SIG-M5 (cell line): ENCODE measurements at places on chromosomes 12 and 14.

DNA sequence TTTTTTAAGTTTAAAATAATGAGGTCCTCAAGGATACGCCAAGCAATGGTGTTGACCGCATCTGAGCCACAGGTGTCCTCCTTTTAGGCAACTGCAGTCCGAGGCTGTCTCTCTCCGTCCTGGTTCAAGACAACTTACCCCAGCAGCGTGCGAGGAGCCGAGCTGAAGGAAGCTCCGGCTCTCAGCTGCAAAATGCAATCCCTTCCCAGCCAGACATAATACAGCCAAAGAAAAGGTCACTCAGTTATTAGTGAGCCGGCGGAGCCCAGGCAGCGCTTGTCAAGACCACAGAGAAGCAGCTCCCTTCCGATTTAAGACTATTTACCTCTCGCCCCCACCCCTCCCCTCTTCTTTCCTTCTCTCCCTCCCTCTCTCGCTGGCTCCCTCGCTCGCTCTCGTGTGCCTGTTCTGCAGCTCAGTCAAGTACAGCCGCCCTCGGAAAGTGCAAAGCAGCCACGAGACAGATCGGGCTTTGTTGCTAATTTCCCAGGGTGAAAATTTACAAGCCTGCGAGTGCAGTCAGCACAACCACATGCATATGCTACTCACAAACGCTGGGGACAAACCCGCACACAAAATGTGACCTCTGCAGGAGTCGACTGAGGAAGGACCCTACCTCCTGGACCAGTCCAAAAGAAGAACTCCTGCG is 363 bp upstream of the LMO3 start:
- no peak for DNase-seq

DNA sequence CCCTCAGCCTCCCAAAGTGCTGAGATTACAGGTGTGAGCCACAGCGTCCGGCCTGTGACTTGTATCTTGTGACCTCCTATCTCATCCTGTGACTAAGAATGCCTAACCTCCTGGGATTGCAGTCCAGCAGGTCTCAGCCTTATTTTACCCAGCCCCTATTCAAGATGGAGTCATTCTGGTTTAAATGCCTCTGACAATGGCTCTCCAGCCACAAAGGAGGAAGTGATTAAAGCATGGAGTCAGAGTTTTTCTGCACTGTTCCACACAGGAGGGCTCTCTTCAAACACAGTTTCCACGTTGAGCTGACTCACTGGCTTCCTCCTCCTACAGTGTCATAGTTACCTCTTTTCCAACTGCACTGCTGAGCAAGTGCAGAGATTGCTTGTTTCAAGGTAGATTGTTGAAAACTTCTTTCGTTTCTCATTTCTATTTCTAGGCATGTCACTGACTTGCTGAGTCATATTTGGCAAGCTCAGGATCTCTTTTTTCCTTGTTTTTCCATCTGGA is 383.8 kb downstream of the PCNX1 start:
- peak; percentile 39 for DNase-seq

DNA sequence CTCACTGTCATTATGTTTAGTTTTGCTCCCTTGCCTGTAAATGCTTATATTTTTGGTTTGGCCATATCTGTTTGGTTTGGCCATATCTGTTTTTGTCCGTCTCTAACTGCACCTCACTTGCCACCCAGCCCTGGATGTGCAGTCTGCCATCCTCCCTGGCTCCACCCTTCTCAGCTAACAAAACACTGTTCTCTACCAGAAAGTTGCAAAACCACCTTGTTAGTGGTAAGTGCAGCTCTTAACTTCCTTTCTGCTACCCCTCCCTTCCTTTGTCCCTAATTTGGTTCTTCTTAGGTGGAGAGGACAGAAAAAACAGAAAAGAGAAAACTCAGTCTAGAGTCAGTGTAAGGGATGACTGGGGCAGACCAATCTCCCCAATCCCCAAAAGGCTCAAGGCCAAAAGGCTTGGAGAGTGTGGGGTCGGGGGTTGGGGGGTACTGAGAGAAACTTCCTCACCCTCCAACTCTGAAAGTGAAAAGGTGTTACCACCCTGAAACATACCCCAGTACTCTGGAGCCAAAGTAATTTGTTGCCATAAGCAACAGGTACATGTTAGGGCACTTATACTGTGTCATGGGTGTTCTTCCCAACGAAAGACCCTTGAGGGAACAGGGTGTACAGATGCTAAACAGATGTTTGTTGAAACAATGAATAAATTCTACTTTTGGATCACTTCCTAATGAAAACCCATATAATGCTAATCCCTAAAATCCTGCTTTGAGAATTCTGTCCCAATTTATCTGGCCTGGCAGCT is 5.0 kb downstream of the BIN2 start:
- DNase-seq = peak; percentile 45

GRCh38 chr12:42979746-42980145 is 390.2 kb upstream of the PRICKLE1 start:
- DNase-seq = no peak

DNA sequence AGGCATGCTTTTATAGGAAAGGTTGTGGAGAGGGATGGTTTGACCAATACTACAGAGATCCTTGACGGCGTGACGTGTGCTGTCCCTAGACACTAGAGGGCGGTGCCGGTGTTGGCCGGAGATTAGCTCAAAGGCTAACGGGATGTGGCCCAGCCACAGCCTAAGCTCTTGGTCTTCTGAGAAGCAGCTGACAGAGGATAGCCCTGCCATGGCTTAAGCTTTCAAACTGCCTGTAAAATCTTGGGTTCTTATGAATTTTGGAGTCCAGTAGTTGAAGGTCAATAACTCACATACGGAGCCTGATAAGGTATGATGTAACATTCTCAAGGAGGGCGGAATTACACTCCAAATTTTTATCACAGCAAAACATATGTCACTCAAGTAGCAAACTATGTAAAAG is 515.7 kb upstream of the ATXN7L3B start:
- DNase-seq = no peak

GRCh38 chr12:131929581-131930456 is 743 bp downstream of the PUS1 start:
- DNase-seq = no peak

DNA sequence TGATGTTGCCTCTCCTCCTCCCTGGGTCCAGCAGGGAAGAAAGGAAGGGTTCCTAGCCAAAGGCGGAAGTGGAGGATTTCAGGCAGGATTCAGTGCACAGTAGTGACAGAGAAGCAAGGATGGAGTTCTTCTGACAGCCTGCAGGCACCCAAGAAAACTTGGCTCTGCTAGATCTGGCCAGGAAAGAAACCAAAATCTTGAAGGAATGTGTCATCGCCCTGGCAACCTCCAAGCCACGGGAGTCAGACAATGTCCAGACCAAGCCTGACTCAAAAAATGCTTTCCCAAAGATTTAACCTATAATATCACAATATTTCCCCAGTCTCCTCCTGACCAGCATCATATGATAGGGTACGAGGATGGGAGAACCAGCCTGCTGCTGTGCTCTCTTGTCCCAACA is 22.8 kb upstream of the DHRS4 start:
- no peak for DNase-seq

- no peak for DNase-seq
Observed at GRCh38 chr12:101780599-101780998, 41.3 kb upstream of the SYCP3 start.

- DNase-seq = no peak
Observed at GRCh38 chr14:64636208-64636979, 67.8 kb upstream of the PLEKHG3 start.

DNA sequence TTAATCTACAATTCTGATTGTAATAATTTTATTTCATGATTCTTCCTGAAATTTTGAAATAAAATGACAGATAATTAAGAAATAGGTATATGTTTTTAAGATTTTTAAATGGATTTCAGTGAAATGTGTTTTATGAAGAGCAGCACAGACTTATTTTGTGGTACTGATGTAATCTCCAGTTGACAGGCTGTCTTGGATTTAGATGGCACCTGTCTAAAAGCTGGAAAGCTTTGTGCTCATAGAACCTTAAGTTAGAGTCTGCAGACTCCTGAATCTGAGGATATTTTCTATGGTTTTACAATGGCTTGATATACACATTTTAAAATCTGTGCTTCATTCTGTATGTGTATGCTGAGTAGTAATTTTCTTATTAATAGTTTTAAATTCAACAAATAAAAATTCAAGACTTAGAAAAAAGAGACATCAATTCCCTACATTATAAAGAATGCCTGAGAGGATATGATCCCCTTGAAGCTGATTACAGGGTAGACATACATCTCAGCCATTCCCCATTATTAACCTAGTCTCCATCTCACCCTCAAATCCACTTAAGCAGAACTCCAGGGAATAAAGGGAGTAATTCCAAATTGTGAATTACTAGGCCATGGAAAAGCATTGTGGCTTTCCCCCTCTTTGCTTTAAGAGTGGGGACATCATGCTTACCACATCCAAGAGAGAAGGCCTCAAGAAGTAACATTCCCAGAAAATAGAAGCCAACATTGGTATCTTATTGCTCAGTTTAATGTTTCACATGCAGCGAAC is 33.7 kb upstream of the ACSS3 start:
- no peak for DNase-seq

DNA sequence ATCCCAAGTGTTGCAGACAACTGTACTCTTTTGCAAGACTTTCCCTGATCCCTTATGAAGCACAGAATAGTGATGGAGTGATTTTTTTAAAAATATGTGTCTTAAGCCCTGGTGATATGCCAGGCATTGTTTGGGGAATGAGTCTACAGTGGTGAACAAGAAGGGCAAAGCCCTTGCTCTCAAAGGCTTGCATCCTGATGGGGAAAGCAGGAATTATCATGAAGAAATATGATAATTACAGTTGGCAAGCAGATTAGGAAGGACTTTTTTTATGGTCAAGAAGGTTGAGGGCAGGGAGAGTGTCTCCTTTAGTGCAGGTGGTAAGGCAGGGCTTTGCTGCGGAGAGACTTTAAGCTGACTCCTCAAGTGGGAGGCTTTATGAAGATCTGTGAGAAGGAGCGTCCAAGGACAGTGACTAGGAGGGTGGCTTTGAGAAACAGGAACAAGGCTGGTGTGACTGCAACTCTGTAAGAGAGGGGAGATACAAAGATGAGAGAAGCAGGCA is 100.2 kb downstream of the SYNE2 start:
- no peak for DNase-seq

DNA sequence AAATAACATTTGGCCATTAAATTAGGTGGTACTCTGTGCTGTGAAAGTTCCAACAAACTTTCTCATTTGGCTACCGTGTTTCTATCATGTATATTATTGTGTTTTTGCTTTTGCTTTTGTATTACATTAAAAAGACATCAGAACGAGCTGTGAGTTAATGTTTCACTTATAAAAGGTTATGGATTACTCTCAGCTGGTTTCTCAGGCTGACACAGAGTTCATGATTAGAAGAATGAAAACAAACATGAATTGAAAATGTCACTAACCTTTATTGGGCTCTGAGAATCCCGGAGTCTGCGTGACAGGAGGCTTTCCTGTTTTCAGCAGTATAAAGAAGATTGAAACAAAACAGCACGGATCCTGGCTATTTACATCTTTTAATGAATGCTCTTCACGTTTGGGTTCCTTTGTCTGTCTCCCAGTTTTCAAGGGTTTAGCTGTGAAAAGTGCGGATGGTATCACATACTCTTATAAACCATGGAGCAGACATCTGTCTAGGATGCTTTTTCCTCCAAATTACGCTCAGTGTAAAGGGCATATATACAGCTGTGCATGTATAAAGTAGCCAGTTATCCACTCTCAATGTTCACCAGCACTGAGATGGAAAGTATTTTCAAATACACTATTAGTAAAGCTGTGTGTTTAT is 153.6 kb downstream of the PTCSC3 start:
- DNase-seq = no peak

DNA sequence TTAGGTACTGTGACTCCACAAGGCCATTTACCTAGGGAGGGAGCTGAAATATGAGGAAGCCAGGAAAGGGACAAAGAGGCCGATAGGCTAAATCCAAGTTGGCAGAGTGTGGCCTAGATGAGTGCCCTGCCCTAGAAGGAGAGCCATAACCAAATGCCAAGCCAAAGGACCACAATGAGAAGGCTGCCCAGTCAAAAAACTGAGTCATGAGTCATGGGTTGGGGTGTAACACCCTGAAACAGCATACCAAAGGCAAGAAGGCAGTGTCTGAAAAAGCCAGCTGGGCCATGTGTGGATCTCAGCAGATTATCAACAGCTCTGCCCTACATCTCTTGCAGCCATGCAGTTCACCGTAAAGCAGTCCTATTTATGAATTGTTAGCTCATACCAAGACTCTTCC is 171.7 kb downstream of the PHLDA1 start:
- no peak for DNase-seq

DNA sequence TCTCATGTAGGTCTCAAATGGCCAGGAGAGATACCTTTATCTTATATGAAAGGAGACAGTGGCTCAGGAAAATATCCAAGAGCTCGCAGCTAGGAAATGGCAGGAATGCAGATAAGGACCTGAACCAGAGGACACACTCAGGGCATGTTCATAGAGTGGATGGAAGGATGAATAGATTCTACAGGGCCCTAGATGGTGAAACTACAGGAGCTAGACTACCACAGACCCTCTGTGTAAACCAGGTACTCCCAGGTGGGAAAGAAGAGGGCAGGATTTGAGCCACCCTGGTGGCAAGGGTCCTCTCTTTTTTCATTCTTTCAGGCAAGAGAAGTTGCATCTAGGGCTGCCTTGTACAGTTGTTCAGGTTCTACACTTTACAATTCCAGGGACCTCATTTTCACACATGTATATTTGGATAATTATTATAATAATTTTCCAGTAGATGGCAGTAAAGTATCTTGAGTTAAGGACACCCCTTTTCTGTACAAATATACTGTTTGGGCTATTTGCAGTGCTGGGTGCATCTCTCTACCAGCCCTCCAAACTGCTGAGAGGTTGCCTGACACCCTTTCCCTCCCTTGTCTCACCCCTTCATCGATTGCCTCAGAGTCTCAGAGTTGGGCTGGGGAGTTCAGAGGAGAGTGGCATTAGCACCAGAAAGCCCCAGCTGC is 10.5 kb upstream of the ZDHHC22 start:
- DNase-seq = no peak

DNA sequence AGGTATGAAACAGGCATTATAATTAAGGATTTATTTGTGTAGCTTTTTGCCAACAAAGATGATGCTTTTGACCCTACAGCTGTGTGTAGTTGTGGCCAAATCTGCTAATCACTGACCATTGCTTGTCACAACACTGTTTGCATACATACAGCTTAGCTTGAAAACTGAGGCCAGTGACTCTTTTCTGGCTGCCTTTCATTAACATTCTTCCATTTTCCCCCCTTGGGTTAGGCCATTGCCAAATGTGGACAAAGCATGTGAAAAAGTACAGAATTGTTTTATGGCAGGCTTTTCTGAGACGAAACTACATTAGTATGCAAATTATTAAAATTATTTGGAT is 263.3 kb downstream of the SLC16A7 start:
- DNase-seq = no peak

GRCh38 chr12:2018391-2018790 is 14.1 kb upstream of the DCP1B start:
- no peak for DNase-seq
